ENCODE measurements at places on chromosomes 11 and 22.
A peak's percentile ranks its signal among the peaks of the same experiment; 100 is the strongest.

DNA sequence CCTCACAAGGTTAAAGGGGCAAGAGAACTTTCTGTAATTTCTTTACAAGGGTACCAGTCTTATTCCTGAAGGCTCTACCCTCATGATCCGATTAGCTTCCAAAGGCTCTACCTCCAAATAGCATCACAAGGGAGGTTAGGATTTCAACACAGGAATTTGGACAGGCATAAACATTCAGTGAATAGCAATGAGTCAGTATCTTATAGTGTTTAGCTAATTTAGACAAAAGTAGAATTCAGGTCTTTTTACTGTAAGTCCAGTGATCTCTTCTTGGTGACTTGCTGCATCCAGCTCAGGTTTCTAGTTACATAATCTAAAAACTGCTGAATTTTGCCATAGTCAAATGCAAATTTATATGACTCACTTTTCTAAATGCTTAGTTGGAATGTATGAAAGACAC is 1995.6 kb upstream of the RAG2 start:
- no peak for DNase-seq

GRCh38 chr11:72950685-72951084 is 136.5 kb downstream of the ATG16L2 start:
- no peak for DNase-seq

GRCh38 chr11:69837791-69838190 is 18.6 kb upstream of the FGF3 start:
- DNase-seq: no peak

GRCh38 chr11:35009191-35009943 is 92.9 kb downstream of the PDHX start:
- no peak for DNase-seq

DNA sequence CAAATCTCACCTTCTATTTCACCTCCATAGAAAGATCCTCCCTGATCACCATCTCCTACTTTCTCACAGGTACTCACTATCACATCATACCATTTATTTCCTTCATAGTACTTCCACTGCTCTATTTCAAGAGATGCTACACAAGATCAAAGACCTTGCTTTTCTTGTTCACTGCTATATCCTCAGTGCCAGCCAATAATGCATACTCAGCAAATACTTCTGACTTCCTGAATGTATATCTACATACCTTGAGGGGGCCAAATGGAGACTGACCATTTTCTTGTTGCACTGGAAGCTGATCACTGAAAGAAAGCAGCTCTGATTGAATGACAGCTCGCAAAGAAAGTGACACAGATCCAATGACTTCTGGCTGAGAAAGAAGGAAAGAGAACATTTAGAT is 64.7 kb downstream of the C2CD3 start:
- DNase-seq: no peak

- DNase-seq: no peak
Observed at GRCh38 chr11:75051043-75051442, 45.6 kb downstream of the OR2AT4 start.

DNA sequence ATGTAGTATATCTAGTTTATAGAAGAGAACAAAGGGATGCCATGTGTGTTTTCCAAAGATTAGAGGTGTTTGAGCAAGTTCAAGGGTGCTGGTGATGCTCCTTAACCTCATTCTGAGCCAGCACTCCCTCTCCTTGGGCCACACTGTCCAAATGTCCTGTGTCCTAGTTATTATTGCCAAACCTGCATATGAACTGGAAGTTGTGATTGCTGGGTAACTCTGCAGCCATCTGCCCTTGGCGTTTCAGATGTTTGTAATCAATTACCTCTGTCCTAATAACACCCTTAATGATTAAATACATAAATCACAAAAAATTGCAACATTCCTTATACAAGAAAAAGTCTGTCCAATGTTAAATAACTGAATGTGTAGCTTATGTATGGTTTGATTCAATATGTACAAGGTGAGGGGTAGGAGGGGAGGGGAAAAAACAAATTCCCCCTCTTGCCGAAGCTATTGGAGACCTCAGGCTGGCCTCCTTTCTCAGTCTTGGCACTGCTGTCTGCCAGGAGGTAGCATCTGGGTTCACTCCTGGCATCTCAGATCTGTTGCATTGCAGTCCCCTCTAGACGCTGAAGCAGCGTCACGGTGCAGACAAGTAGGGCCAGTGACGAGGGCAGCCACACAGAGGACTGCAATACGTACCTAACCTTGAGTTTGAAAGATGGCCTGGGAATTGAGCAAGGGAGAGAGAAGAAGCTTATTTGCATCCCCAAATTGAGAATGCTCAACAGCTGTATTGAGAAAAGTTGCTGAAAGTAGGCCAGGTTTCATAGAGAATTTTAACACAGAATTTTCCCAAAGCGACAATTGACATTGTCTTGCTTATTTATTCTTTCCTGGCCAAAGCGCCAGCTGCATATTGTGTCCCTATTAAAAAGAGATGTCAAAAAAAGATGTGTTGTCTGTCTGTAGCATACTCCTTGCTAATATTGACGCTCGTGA is 89.6 kb upstream of the ARHGAP32 start:
- no peak for DNase-seq

DNA sequence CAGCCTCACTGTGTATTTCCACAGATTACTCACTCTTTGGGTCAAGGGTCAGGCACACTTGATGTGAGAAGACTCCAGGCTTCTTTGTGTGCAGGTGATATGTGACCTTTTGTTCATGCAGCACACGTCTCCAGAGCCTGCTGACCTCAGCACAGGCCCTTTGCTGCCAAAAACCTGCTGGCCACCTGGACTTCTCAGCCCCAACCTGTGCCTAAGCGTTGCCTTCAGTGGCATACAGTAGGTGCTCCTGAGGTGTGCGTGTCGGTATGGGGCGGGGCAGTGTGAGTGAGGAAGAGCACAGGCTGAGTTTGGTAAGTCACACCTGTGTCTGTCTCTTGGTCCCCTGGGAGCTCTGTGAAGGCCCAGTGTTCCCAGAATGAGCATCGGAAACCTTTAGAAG is 58.1 kb downstream of the WNT11 start:
- no peak for DNase-seq

- no peak for DNase-seq
Observed at GRCh38 chr11:62055970-62056369, 67.8 kb upstream of the INCENP start.

- peak; percentile 2 for DNase-seq
Observed at GRCh38 chr11:4551346-4551979, 6.5 kb downstream of the OR52M1 start.

DNA sequence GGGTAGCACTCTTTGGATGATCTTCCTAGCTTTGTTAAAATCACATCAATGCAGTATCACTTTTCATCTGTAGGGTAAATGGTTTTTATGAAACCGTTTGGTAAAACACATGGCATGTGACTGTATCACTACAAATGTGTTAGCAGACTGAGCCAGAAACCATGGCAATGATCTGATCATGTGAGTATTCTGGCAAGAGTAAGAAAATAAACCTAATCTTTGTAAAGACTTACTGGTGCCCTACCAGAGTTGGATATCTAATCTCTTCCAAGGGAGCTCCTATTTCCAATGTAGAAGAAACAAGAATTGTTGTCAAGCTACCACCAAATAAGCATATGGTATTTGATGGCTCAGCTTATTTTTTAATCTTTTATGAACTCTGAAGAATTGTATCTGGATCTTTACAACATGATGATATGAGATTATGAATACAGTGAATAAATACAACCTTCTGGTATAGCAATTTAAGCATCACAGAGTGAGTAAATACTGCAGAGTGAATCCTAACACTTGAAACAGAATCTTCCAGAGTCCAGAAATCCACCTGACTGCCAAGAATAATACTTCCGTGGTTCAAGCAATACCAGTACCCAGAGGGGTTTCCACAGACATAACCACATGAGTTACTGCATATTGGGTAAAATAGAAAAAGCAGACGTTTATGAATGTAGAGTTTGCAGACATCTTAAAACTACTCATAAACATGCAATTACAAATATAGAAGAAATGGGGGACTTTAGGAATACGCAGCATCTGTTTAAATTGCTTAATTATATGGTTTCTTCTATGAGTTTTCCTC is 238.8 kb downstream of the TTC28 start:
- no peak for DNase-seq

DNA sequence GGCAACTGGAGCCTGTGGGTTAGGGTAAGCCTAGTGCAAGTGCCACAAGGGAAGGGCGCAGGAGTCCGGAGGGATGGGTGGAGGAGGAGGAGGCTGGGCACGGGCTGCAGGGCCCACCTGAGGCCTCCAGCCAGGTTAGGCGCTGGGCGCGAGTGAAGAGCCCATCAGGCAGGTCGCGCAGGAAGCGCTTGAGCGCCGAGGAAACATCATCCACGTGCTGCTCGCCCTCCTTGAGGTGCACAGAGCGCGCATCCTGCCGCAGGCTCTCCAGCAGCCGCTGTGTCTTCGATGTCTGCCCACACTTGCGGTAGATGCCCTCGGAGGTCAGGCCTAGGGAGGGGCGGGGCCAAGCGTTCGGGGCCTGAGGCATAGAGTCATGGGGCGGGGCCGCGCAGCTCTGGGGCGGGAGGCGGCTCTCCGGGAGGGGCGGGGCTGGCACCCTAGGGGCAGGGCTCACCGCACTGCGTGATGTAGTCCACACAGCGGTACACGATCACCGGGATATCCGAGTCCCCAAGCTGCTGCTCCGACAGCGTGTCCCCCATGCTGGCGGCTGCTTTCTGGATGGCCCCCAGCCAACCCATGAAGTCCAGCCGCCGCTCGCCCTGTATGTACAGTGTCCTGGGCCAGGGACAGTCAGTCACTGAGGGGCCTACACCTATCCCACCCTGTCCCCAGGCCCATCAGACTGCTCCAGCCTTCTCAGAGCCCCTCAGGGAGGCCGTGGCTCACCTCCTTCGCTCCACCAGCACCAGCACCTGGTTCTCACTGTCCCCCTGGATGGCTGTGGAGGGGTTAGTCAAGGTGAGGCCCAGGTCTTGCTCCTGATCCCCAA is 22.9 kb upstream of the PDE2A start:
- DNase-seq: no peak

- no peak for DNase-seq
Observed at GRCh38 chr22:45934659-45935341, 42.2 kb downstream of the WNT7B start.

DNA sequence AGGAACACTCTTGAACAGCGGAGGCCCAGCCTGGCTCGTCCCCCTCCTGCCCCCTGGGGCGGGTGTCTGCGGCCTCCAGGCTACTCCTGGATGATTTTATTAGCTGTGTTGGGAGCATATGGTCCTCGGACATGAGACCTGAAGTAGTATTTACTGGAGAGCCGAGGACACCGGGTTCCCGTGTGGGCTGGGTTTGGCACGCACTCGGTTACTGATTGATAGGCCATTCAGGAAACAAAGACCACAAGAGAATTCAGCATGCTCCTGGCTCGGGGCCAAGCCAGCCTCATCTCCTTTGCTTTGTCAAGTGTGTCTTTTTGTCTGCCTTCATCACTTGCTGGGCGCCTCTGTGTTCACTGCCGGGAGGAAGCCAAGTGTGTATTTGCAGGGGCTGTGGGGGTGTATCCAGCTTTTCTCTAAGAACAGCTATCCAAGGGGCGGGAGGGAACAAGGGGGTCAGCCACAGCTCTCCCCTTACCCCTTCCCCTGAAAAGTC is 9.7 kb downstream of the FXYD2 start:
- DNase-seq: peak; percentile 95

- DNase-seq: no peak
Observed at GRCh38 chr22:22948651-22949571, 61.3 kb downstream of the IGLL5 start.

DNA sequence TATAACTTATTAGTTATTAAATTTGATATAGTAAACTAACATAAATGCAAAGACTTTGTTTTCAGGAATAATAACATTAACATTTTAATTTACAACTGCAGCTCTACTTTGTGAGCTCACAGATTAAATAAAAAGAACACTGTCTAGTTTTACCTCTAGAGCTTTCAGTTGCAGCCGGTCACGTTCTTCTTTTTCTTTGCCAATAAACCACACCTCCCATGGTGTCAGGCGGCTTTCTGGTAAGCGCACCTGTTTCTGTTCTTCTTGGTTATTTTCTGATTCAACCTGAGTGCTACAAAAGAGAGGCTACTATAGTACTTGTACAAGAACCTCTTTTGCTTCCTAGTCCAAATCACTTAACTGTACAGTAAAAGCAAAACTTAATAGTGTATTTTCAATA is 5.8 kb downstream of the CCDC34 start:
- no peak for DNase-seq

- DNase-seq: no peak
Observed at GRCh38 chr11:32838505-32839274, 9.0 kb downstream of the PRRG4 start.

- DNase-seq: no peak
Observed at GRCh38 chr11:122004446-122004845, 111.6 kb downstream of the BLID start.

GRCh38 chr11:93099806-93100205 is 98.0 kb downstream of the SLC36A4 start:
- DNase-seq: no peak

DNA sequence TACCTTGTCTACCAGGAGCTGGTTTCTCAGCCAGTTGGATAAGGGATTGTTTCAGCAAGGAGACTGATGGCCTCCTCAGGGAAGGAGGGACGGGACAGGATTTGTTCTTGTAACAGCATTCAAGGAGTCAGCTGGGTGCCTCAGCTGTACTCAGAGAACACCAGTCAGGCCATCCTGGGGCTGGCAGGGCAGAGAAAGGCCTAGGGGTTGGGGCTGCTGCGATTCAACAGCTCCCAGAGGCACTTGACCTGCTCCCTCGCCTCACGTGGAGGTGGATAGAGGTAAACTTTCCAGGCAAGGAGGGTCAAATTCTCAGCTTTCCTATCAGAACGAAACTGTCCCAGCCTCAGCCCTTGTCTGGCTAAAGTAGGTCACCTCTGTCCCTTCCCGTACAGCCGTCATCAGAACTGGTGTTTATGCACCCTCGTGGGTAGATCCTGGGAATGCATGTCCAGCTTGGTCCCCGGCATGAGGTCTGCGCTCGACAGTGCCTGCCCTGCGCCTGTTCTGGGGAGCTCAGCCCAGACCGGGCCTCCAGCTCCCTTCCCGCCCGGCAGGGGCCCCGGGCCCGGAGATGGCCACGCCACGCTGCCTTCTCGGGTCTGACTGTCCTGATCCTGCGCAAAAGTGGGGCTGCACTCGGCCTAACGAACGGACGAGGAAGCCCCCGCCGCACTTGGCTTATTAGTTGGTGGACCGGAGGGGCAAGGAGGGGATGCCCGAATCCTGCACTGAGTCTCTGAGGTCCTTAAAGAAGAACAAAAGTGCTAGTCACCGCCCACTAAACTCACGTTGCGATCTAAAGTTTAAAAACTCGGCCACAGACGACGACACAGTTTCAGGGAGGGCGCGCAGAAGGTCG is 762 bp upstream of the CCDC134 start:
- no peak for DNase-seq

GRCh38 chr11:47288066-47288465 is 18.1 kb downstream of the MADD start:
- no peak for DNase-seq

GRCh38 chr11:44574610-44575287 is 9.3 kb downstream of the CD82 start:
- peak; percentile 58 for DNase-seq

- peak; percentile 6 for DNase-seq
Observed at GRCh38 chr22:46881373-46882118, 119.1 kb downstream of the TBC1D22A start.
